T-helper 22 cell (primary cell): ENCODE measurements at places on chromosomes 2 and 18.

DNA sequence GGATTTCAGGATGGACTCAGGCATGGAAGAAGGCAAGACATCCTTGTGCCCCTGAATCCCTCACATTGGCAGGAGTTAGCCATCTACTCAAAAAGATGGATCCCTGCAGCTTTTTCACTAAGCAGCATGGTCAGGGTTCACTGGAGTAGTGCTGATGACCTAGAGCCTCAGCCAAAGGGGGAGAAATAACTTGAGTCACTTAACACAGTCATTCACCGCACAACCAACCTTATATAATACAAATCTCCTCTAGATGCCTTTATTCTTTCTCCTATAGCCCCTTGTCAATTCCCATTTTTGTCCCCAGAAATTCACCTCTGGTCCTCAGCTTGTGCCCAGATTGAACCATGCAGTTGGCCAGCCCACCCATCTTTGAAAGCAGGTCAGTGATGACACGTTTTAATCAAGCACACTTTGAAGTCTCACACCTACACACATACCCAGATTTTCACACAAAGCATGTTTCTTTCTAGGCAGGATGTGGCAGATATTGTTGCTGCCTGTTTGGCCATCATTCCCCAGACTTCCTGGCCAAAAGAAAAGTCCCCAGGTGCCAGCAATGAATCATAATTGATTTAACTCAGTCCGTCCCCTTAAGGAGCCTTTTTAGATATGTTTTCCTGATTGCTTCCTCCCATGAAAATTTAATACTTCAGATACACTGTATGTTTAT, 84.2 kb downstream of the LBH start:
- DNase-seq = no peak

GRCh38 chr2:56502616-56503015, 318.8 kb downstream of the CCDC85A start:
- no peak for DNase-seq

- no peak for DNase-seq
Observed at GRCh38 chr2:223735035-223735640, 102.2 kb downstream of the AP1S3 start.

- DNase-seq = no peak
Observed at GRCh38 chr2:215361876-215362561, 50.2 kb downstream of the ATIC start.

GRCh38 chr2:204706939-204707338, 161.7 kb downstream of the PARD3B start:
- DNase-seq = no peak

DNA sequence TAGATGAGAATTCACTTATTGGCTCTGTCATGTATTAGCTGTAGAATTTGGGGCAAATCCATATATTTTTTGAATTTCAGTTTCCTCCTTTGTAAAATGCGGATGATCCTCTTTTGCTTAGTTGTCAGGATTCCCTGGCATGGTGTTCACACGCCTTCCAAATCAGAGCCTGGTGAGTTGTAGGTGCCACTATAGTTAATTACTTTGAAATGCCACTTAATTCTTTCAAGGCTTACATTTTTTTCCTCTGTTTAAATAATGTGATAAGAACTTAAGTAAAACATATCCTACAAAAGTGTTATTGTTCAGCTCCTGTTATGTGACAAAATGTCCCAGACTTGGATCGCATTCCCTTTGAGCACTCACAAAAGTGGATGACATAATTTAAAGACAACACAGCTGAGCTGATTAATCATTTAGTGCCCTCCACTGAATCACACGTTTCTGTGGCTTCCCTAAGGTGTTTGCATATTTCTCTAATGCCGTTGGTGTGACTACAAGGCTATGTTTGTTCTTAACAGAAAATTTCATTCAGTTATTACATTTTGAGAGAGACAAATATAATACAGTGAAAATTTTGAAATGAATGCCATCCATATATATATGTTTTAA, 471.2 kb upstream of the CHST9 start:
- DNase-seq = no peak

DNA sequence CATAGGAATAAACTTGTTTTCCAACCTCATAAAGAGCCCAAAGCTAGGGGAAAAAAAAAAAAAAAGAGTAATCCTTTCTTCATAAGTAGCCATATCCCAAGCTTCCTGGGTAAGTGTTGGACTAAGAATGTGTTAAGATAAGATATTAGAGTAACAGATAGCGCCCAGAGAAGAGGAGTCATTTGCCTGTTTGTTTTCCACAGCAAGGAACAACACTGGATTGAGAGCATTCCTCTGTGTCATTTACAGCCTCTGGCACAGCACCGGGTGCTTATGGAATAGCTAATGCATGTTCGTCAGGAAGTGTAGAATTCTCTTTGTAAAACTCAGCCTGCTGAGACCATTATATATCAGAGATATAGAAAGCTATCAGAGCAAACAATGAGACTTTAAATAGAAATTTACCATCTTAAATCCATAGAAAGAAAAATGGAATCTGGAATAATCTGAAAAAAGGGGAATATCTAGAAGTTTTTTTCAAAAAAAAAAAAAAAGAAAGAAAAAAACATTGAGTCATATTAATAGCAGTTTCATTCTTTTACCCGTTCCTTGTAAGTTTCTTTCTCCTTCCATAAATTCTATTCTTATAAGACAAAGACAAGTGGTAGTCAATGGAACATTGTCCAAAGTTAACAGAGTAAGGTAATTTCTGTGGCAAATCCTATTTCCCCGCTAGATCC, 37.6 kb downstream of the LRP2 start:
- no peak for DNase-seq

DNA sequence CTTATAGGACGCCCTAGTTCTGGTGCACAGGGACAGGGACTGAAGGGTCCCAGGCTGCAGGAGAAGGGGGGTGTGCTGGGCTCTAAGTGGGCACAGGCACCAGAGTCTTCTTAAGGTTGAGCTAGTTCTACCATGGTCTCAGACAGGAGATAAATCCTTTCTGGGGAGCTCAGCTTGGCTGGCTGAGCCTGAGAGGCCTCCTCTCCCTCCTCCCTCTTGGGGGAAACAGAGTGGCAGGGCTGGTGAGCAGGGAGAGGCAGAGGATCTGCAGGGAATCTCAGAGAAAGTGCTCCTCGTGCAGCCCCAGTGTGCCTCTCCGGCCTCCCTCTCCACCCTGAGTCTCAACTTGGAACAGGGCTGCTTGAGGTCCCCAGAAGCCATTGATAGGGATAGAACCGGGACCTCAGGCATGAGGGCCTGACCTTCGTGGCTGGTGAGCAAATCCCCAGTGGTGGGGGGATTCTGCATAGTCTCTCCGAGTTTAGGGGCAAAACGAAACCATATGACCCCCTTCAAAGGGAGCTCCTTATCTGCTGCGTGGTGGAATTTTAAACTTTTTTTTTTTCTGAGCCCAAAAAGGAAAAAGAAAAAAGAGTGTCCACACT, 2.0 kb downstream of the GDF7 start:
- no peak for DNase-seq
